GM13976 (cell line): ENCODE measurements at places on chromosomes 7 and 10.

DNA sequence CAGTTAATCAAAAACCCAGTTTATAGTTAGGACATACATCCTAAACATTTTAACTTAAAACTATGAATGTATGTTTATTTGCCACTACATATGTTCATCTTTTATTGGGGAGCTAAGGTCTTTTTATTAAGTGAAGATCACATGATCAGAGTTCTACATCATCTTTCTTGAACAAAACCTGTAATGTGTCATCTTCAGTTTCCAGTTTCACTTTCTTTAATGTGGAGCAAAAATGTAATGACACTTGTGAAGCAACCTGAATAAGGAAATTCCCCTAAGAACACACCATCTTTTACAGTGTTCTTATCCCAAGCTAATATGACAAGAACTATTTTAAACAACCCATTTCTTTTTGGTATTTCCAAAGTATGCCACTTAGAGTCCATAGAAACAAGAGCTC lies 166.7 kb upstream of the BET1 start:
- peak; percentile 7 for DNase-seq

- no peak for DNase-seq
Measured at GRCh38 chr7:69049326-69049725, 548.9 kb upstream of the AUTS2 start.

- no peak for DNase-seq
Measured at GRCh38 chr7:134645478-134645877, 1.2 kb upstream of the BPGM start.

- no peak for DNase-seq
Measured at GRCh38 chr7:110721395-110721794, 369.5 kb upstream of the LRRN3 start.

DNA sequence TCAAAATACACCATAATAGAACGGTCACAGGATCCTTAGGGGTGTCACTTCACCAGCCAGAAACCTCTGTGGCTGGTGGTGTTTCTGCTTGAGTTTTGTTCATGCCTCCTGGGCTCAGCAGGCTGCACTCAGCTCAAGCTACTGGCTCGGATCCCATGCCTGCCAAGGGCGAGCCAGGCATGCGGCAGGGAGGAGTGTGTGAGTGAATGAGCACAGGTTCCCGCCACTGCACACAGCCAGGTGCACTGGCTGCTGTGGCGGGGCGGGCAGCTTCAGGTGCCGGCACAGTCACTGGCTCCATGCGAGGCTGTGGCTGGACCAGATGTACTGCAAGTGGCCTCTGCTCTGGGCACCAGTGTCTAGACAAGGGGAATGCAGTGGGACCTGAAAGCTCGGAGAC lies 29.5 kb downstream of the CLDN12 start:
- no peak for DNase-seq

DNA sequence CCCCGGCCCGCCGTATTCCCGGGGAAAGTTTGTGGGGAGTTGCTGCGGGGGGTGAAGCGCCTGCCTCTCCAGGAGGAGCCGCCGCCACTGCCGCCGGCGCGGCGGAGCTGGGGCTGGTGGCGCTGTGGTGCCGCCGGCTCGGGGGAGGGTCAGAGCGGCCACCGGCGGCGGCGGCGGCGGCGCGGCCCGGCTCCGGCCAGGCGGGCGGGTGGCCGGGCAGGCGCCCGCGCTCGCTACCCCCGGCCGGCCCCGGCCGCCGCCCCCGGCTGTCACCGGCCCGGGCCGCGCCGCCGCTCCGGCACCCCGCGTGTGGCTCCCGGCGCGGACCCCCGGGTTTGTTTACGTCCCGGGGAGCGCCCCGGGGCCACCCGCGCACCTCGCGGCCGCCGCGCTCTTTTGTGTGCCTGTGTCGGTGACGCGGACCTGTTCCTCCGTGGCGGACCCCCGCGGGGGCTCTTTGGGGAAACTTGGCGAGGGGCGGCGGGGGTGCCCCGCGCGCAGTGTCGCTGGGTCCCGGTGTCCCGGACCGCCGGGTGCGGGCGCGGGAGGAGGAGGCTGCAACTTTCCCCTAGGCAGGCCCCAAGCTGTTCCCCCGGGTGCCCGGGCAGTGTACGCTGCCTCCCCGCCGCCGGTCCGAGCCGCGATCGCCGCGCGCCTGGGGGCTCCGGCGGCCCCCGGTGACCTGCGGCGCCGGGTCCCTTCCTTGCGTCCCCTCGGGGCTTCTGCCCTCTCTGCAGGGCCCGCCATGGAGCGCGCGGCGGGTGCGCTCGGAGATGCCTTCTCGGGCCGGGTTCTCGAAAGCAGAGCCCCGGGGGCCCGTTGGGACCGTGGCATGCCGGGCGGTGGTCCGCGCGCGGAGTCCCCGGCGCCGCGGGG lies 593 bp upstream of the CUX1 start:
- DNase-seq: peak; percentile 77

DNA sequence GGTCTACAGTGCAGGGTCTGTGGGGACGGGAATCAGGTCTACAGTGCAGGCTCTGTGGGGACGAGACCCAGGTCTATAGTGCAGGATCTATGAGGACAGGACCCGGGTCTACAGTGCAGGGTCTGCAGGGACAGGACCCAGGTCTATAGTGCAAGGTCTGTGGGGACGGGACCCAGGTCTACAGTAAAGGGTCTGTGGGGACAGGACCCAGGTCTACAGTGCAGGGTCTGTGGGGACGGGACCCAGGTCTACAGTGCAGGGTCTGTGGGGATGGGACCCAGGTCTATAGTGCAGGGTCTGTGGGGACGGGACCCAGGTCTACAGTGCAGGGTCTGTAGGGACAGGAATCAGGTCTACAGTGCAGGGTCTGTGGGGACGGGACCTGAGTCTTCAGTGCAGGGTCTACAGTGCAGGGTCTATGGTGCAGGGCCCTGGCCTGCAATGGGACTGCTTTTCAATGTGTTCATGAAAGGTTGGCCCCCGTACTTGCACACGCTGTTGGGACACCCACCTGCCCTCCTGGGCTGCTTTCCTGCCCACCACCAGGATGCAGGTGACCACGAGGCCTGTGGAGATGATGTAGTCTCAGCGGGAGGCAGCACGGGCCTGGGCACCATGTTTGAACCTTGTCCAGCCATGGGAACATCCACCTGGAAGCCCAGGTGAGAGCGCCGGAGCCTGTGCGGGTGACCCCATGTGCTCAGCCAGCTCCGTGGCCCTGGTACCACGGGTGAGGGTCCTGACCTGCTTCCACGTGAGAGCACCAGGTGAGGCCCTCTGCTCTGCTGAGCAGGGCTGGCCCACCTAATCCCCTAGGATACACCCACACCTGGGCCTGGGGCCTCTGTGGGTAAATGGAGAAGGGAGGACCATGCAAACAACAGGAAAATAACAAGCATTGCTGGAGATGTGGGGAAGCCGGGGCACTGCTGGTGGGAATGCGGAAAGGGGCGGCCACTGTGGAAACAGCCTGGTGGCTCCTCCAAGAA lies 91.4 kb upstream of the DIP2C start:
- DNase-seq: no peak

DNA sequence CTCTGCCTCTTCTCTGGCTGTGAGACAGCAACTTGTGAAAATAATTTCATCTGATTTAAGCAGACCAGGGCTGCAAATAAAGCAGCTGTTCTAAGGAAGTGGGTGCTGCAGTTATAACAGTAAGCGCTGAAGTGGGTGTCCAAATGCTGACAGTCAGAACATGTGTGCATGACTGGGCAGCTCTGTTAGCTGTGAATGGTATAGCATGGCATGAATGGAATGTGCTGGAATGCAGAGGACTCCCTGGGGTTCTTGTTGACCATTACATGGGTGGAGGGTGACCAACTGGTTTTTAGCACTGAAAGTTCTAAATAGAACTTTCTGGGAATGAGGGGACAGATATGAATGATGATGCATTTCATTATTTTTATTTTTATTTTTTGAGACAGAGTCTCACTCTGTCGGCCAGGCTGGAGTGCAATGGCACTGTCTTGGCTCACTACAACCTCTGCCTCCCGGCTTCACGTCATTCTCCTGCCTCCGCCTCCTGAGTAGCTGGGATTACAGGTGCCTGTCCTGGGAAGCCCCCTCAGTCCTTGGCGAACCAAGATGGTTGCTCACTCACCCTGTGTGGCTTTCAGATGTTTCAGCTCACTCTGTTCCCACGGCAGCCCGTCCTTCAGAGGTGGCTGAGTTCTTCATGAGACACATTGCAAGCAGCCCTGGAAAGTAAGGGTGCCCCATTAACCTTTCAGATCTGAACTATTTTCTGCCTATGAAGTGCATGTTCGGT lies 319.8 kb upstream of the PHYHIPL start:
- no peak for DNase-seq

DNA sequence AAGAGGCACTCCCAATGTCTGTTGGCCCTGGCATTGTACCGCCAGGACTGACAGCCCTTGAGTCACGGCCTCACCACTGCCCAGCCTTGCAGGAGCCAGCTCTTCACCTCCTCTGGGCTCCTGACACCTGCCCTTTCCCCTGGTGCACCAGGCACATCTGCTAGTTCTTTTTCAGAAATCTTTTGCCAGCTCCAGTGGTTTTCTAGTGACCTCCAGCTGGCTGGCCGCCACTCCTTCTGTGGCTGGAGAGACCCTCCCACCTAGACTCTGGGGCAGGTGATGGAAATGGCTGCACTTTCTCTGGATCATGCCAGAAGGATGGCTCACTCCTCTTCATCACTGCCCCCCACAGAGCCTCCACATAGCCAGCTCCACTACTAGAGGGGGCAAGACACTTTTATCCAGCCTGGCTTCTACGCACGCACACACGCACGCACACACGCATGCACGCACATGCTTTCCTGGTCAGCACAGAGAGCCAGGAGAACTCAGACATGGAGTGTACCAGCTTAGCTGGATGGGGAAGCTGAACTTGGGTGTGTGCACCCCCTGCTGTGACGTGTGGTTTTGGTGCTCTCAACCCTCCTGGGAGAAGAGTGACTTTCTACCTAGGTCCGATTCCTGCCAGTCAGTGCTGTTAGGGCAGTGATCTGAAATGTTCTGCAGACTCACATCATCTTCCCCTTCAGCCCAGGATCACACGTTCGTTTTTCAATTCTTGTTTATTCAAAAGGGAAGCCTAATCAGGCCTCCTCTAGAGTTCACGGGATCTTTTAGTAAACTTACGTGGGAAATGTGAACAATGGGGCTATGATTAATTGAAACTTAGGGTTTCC lies 222.0 kb downstream of the PRPF18 start:
- no peak for DNase-seq

- DNase-seq: no peak
Measured at GRCh38 chr7:106354822-106355221, 70.0 kb upstream of the NAMPT start.

DNA sequence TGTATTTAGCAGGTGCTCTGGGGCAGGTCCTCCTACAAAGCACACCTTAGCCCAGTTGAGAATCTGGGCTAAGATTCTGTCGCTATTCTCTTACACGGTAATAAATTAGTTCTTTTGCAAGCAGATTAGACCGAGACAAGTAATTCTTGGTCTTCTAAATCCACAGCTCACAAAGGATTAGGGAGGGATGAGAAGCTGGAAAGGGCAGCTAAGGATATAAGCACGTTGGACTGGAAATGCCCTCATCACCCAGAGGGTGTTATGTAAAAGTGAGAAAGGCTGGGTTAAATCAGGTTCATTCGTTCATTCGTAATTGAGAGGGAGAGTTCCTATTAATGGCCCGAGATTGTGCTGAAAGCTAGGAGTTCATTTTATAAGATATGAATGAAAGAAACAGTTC lies 41.8 kb downstream of the PFKFB3 start:
- DNase-seq: no peak

DNA sequence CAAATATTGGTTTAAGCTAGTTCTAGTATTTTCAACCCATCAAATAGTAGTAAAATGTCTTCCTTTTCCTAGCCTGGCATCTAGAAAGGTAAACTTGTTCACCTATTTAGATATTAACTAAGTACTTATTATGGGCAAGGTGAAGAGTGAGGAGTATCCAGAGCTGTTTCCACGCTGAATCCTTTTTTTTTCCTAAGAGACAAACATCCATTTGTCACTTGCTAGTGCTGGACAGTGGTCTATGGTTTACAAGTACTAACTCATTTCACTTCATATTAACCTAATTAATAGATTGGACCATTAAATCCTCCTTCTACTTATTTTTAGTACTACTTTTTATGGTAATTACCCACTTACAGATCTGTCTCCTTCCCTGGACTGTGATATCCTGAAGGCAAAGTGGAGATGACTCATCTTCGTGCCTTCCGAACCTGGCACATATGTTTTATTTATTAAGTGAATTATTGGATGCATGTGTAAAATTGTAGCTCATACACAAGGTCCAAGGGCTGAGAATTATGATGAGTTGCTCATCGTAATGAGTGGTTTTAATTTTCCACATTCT lies 159.6 kb upstream of the IGFBP3 start:
- DNase-seq: no peak

GRCh38 chr10:3270577-3271316 lies 98.2 kb upstream of the PITRM1 start:
- no peak for DNase-seq

DNA sequence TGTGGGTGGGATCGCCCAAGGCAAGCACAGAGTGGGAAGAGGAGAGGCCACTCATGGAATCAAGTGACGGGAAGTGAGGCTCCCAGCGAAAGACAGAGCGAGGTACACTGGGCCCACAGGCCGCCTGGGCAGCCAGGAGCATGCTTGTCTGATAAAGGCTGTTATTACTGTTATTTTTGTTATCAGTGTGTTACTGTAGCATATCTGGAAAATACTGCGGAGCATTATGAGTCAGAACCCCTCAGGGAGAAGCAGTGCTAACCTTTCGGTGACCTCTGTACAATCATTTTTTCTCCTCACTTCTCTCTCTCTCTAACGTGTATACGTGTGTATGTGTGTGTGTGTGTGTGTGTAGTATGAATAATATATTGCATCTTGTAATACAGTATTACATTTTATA lies 3.8 kb upstream of the TCERG1L start:
- DNase-seq: no peak

DNA sequence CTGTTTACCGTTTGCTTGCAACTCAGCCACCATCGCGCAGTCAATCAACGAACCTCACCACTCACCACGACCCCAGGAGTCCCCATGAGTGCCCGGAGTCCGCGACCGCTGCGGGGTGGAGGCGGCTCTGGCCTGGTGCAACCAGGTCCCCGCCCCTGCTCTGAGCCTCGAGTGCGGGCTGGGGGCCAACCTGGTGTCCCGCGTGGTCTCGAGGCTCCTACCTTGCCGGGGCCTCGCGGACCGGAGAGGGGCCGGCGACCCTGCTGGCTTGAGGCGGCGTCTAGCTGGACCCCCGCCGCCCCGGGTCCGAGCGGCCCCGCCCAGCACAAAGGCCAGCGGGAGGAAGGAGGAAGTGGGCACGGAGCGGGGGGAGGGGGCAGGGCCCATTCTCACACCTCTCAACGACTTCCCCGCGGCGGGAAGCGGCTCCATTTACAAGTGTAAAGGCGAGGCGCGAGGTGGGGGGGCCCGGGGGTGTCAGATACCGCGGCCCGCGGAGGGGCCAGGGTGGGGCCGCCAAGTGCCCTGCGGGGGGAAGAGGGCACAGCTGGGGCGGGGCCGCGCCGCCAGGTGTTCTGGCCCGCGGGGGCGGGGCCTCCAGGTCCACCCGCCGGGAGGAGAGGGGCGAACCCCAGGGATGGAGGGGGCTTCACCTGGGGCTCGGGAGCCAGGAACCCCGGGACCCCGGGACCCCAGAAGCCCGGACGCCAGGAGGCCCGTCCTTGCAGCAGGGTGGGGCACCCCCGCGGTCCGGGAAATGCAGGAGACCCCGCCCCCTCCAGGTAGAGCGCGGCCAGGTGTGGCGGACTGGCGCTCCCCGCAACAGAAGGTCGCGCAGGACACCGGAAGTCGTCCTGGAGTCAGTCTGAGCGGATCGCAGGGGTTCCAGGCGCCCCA lies 8.6 kb downstream of the CTBP2 start:
- no peak for DNase-seq
